ENCODE measurements at places on chromosomes 4 and X. TPM values are rescaled to one million over a fixed set of nuclear protein-coding genes. Genes with fewer than 3 reads are reported as not detected.

Gene RTL5
- 0.12 TPM for total RNA-seq

Gene MAGED4
- 31.4 TPM for total RNA-seq

Gene NUDT6
- 11.0 TPM for total RNA-seq

Gene NR3C2
- total RNA-seq: 0.20 TPM

Gene RRAGB
- 23.4 TPM for total RNA-seq
